Endothelial cell (in vitro differentiated cells): ENCODE measurements at places on chromosomes 7 and 10.

DNA sequence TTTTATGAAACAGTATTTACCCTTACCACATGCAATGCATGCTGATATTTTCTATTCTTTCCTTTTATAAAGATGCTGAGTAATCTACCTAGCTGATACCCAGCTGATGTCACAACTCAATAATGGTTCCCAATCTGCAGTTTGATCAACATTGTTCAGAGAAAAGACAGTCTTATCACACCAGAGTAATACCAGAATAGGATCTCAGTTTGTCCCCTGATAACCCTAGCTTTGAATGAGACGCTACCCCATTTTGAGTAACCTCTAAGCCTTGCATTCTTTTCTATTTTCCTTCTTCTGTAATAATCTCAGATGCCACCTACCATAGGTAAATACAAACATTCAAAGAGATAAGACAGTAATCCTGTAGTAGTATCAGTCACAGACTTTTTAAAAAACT lies 99.6 kb upstream of the RELN start:
- DNase-seq, result no peak

- DNase-seq, result no peak
These were observed 87.4 kb upstream of the TNS3 start for GRCh38 chr7:47669178-47669891.

DNA sequence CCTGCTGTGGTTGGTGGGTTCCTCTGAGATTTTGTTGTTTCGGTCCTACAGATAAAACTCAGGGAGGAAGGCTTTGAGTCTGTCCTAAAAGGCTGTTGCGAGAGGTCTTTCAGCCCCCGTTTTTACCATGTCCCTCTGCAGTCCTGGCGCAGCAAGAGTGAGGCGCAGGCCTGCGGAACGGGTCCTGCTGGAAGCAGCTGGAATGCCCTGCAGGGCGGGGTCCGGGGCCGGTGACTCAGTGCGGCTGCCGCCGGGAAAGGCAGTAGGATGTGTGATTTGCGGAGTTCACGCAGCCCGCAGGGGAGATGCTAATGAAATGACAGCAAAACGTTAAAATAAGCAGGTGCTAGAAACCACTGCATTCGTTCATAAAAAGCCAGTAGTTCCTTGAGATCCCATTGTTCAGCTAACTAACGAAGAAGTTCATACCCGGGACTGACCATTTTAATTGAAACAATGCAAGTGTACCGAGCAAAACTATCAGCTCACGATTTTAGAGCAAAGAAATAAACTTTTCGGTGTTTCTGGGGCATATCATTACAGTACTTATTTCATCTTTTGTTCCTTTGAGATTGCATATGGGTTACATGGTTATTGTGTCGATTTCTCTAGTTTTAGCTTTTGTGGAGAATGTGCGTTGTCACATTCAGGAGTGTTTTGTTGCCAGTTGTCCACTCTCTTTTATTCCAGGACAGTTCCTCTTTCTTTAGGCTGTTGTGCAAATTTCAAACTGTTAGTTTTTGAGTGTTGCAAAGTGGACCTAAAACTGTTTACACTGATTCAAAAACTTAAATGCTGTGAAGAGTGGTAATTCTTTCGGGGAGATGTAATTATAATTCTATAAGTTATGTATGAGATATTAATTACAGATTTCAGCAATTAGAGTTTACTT lies 783 bp downstream of the ANLN start:
- DNase-seq, result peak; percentile 84

- DNase-seq, result peak; percentile 95
These were observed at the start of gene SEMA3D for GRCh38 chr7:85186521-85187241. SEMA3D (minus strand) TSS chr7:85187056; CDS start chr7:85121891, 65,165 bp downstream.

DNA sequence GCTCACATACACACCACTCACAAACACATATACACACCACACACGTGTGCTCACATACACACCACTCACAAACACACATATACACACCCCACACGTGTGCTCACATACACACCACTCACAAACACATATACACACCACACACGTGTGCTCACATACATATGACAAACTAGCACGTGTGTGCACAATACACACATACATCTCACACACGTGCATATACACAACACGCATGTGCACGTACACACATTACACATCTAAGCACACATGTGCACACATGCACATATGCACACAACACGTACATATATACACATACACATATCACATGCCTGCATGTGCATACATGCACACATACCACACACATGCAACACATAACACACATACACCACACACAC lies 78.3 kb upstream of the FOXK1 start:
- no peak for DNase-seq

DNA sequence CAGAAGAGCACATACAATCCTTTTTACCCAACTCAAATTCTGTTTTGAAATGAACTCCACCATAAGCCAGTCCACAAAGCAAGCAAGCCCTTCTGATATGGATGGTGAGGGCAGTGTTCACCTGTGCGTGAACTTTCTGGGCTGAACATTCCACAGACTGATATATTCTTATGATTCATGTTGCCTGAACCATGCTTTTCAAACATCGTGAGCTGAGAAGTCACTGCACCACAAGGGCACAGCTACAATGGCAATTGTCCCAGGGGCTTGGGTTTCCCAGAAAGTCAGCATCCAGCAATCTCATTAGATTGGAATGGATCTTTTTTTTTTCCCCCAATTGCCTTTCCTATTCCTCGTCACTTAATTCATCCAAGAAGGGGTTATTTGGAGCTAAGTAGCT lies 86.9 kb upstream of the ZNF438 start:
- no peak for DNase-seq

- no peak for DNase-seq
These were observed 190.1 kb upstream of the AGR3 start for GRCh38 chr7:17071866-17072265.

DNA sequence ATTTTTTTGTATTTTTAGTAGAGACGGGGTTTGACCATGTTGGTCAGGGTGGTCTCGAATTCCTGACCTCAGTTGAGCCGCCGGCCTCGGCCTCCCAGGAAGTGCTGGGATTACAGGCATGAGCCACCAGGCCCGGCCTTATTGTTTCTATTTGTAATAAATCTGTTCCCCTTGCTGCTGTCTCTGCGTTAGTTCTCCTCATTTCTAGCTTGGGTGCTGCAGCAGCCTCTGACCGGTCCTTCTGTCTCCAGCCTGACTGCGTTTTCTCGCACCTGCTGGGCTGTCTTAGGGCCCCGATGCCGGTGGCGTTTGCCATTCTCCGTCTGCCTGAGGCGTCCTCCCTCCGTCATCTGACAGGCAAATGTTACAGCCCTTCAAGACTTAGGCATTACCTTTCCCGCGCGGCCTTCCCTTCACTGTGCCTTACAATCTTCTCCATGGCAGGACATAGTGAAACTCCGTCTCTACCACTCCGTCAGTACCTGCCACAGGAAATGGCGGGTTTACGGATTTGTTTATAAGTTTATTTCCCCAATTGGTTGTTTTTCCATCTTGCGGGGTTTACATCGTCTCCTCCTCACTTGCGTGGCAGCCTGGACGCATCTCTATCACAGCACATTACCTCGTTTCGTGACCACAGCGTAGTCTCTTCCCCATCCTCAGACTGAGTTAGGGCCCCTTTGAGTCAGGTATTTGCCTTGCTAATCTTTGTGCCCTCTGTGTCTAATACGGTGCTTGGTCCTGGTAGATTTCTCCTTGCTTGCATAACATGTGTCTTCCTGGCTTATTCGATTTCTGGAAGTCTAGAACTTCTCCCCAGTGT lies 2.3 kb upstream of the GIMAP8 start:
- no peak for DNase-seq

GRCh38 chr7:1842321-1843221 lies 172.5 kb downstream of the ELFN1 start:
- no peak for DNase-seq

DNA sequence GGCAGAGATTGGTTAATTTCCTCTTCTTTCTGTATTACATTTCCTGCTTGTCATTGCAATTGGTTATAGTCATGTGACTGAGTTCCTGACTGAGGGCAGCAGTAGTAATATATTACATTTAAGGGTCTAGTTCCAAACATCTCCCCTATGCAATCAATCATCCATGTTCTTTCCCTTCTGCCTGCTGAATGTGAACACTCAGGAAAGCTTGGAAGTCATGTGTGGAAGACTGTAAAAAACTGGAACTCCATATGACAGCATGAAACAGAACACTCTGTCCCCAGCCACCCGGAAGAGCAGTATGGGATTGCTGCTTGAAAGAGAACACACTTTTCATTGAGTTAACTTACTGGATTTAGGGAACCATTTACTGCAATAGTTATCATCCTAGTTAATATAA lies 459.7 kb upstream of the SEMA3A start:
- no peak for DNase-seq

DNA sequence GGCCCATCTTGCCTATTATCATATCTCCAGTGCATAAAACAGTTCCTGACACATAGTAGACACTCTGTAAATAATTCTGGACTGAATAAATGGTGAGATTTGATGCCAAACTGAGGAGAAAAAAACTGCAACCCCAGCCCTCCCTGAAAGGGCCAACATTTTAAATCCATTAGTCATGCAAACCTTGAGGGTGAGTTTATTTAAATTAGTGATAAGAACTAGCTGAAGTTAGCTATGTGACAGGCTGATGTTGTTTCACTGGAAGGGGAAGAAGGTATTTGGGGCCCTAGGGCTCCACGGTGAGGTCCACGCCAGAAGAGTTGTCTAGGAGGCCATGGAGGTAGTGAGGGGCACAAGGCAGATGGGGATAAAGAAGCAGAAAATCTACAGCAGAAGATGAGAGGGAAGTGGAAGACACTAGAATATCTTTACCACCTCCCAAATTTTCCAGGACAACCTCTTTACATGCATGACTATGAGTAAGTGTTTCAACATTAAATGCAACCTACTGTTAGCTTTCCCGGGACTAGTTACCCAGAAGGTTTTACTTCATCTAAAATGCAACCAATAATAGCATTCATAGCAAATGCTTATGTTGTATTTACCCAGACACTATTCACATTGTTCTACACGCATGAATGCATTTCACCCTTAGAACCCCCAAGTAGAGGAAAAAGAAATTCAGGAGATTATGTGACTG lies 183.2 kb upstream of the LYZL1 start:
- DNase-seq, result no peak

GRCh38 chr7:50333221-50333651 lies 28.7 kb downstream of the IKZF1 start:
- no peak for DNase-seq

- DNase-seq, result no peak
These were observed 43.9 kb downstream of the IFIT5 start for GRCh38 chr10:89458291-89458690.
